ENCODE measurements at places on chromosomes 13 and 19.

- DNase-seq, result no peak
These were observed 74.2 kb downstream of the TSHZ3 start for GRCh38 chr19:31275068-31275334.

- no peak for DNase-seq
These were observed 108.5 kb downstream of the STK24 start for GRCh38 chr13:98468361-98468760.

- DNase-seq, result no peak
These were observed 24.2 kb downstream of the CERS4 start for GRCh38 chr19:8233370-8233769.

DNA sequence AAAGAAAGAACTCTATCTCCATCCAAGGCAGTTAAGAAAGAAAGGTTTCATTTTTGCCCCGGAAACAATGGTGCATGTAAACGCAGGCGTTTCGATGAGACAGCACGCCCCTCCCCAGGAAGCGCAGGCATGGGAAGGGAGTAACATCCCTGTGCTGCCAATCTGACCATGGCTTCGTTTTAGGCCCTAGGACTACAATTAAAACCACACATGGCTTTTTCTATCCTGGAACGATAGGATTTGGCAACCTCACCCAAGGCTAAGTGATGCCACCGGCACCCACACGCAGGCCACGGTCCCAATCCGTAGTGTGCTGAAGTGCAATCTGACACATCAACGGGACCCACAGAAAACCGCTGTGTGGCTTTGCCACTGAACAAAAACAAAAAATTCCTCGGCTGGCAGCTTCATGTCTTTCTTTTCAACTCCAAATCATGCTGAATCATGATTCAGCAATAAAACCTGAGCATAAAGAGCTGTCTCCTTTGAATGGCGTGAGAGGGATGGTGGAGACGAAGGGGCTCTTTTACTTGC, 24.2 kb downstream of the RANBP3 start:
- DNase-seq, result no peak

DNA sequence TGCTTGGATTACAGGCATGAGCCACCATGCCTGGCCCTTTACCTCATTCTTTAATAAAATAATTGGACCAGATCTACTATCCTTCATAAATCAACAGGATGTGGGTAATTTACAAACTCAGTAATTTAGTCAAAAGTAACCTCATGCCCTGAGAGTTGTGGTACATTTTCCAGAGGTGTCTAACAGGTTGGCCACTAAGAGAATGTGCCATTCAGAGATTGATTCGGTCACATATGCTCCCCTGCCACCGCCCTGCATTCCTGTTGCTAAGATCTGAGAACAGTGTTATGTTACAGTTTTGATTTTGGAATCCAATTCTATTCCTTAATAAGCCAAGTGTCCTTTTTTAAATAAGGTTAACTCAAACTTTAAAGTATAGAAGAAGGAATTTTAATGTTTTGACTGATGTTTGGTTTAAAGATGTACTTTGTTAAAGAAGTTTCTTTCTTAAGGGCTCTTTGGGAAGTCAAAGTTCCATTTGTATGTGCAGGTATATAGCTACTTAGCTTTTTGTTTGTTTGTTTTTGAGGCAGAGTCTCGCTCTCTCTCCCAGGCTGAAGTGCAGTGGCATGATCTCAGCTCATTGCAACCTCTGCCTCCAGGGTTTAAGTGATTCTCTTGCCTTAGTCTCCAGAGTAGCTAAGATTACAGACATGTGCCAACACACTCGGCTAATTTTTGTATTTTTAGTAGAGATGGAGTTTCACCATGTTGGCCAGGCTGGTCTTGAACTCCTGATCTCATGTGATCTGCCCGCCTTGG, 29.2 kb downstream of the PHF11 start:
- no peak for DNase-seq

DNA sequence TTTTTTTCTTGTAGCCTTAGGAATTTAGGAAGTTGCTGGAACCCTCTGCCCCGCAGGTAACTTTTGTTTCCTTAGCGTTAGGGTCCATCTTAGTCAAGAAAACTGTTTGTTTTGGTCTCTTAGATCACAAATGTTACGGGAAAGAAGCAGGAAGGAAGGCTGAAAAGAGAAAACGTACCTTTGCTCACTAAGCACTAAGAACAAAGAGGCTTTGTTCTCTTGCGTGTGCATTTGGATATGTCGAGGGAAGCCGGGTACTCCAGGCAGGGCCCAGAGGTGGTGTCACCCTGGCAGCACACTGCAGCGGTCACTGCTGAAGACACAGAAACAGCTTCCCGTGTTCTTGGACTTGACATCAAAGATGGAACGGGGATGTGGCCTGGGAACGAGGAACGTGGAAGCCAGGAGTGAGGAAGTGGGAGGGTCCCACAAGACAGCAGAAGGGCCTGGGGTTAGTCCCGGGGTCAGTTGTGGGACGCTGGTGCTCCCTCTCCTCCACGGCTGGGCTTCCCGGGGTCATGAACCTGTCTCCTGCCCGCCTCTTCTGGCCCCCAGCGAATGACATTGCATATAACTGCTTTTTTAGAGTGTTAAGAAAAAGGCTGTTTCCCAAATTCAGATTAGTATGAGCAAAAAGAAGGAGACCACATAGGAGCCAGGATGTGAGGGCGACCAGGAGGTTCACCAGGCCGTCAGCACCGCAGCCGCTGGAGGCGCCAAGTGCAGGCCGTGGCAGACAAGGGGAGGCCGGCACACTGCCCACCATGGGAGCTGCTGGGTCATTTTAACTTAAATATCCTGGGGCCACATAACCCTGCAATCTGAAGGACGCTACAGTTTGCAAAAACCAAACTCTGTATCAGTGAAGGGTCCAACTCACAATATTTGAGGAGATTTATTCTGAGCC, 31.6 kb downstream of the ATP11A start:
- no peak for DNase-seq

- no peak for DNase-seq
These were observed 3.9 kb downstream of the TEX30 start for GRCh38 chr13:102769679-102770078.

- no peak for DNase-seq
These were observed 543.6 kb downstream of the RFC3 start for GRCh38 chr13:34361560-34361959.

- no peak for DNase-seq
These were observed 11.1 kb upstream of the ENOX1 start for GRCh38 chr13:43797869-43798268.

- no peak for DNase-seq
These were observed 540.6 kb upstream of the HTR2A start for GRCh38 chr13:47437406-47437805.

- no peak for DNase-seq
These were observed 54.8 kb upstream of the SOX1 start for GRCh38 chr13:112012016-112012704.

- DNase-seq, result peak; percentile 69
These were observed 114.3 kb upstream of the SERP2 start for GRCh38 chr13:44259045-44260027.

- DNase-seq, result no peak
These were observed 580.6 kb downstream of the LMO7 start for GRCh38 chr13:76216729-76217128.

DNA sequence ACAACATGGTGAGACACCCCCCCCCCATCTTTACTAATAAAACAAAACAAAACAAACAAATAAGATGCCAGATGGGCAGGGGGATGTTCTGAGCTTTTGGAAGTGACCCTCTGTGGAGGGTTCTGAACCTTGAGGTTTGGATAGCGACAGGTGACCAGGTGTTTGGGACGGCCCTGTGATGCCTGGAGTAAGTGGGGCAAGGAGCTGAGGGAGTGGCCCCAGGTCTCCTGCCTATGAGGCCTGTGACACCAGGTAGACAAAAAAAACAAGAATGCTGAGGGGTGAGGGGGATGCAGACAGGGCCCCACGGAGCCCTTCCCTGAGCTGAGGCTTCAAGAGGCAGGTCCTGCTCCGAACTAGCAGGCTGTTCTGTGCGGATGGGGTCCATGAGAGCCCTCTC, 9.2 kb downstream of the ADGRE2 start:
- no peak for DNase-seq

GRCh38 chr13:20405691-20406090, 120.0 kb downstream of the CRYL1 start:
- no peak for DNase-seq

GRCh38 chr13:32216281-32216680, 98.9 kb downstream of the ZAR1L start:
- no peak for DNase-seq

DNA sequence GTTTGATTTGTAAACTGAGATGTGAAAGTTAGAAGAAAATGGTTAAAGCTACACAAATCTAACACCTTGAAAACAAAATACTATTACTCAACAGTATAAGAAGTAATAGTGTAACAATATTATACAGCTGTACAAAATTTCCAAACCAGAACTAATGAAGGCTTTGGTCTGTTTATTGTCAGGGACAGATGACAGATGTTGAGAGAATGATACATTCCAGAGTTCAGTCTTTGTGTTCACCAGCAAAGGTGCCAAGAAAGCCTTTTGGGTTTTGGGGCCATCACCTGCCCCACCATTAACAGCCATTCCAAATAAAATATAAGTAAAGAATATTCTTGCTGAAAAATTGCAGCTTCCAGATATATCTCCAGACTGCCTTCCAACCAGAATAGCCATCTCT, 439.3 kb downstream of the PCDH20 start:
- no peak for DNase-seq

DNA sequence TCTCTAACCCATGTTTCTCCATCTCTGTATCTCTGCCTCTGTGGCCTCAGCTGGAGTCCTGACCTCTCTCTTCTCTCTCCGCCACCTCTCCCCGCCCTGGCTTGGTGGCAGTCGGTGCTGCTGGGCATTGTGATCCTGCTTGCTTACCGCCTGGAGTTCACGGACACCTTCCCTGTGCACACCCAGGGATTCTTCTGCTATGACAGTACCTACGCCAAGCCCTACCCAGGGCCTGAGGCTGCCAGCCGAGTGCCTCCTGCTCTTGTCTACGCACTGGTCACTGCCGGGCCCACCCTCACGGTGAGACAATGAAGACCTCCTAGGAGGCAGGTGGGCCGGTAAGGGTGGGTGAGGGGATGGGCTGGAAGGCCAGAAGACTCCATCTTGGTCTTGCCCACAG, 4.2 kb downstream of the PLPPR2 start:
- DNase-seq, result no peak

GRCh38 chr13:91167706-91168385, 179.6 kb upstream of the MIR17HG start:
- no peak for DNase-seq

- no peak for DNase-seq
These were observed 17.7 kb upstream of the HIF3A start for GRCh38 chr19:46279177-46279576.

DNA sequence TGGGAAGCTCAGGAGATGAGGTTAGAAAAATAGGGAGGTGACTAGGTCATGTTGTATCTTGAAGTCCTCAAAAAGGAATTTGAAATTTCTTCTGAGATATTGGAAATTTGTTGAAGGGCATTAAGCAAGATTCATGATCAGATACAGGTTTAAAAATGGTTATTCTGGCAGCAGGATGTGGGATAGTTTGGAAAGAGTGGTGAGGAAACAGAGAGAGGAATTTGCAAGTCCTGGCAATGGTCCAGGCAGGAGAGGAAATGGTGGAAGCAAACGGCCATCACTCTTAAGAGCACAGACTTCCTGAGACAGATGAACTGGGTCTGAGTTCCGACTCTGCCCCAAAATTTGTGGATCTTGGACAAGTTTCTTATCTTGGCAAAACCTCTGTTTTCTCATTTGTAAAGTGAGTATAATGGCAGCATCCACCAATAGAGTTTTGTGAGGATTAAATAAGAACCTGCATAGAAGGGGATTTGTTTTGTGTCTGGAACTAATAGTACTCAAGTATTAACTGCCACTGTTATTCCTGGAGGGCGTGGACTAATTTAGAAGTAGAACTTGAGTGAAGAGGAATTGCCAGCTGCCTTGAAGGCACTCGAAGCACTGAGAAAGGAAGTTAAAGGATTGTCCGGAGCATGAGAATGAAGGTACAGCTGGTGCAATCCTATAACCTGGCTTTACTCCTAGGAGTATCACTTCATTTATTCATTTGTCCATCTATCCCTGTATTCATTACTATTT, 99.6 kb downstream of the CCNA1 start:
- DNase-seq, result no peak

DNA sequence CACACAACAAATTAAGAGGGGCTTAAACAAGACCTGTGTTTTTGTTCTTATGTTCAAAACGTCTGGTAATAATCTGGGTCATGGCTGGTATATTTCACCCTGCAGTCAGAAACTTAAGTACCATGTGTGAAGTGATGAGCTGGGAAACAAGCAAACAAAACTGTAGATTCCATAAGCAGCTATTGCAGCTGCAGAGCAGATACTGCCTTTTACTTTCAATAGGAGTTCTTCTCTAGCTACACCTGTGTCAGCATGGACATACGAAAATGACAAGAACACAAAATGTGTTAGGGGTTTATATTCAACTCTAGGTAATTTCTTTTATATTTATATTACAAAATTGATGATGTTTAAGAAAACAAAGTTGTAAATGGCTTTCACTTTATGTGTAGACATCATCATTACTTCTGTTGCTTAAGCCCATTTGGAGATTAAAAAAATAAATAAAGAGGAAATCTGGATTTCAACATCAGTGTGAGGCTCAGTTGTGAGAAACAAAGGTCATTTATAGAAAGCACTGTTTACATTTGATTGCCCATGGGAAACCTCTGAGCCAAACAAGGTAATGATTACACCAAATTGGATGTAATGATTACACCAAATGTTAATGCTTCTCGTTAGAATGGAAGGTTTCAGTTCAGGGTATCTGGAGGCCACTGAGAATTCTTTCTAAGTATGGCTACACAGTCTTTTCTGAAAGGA, 451.0 kb upstream of the SLC10A2 start:
- DNase-seq, result no peak

- no peak for DNase-seq
These were observed 23.6 kb upstream of the LSM14A start for GRCh38 chr19:34148658-34149185.

DNA sequence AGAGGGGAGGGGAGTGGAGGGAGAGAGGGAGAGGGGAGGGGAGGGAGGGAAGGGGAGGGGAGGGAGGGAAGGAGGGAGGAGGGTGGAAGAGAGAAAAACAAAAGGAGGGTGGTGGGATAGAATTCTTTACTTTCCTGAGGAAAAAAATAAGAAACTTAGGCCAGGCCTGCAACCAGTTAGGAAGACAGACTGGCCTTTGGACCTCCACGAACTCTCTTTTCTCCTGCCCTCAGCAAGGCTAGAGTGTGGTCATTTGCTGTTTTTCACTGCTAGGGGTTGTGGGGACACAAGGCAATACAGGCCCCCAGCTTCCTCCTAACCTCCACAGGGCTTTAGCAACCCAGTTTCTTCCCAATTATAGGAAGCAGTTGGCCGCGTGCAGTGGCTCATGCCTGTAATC, 4.2 kb downstream of the CCDC8 start:
- no peak for DNase-seq

DNA sequence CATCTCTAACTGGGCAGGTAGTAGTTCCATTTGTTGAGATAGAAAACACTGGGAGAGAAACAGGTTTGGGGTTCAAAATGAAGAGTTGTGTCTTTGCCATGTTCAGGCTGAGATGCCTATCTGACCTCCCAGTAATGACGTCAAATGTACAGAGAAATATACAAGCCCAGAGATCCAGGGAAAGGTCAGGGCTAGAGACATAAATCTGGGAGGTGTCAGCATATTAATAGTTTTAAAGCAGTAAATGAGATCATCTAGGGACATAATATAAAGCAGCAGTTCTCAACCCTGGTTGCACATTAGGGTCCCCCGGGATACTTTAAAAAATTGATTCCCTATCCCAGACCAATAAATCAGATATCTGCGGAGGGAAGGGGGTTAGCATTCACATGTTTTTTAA, 501.5 kb downstream of the UQCRFS1 start:
- DNase-seq, result no peak
